ENCODE measurements at places on chromosomes 3 and 15.

GRCh38 chr15:90020936-90021507 is 19.9 kb downstream of the ZNF710 start:
- no peak for DNase-seq

DNA sequence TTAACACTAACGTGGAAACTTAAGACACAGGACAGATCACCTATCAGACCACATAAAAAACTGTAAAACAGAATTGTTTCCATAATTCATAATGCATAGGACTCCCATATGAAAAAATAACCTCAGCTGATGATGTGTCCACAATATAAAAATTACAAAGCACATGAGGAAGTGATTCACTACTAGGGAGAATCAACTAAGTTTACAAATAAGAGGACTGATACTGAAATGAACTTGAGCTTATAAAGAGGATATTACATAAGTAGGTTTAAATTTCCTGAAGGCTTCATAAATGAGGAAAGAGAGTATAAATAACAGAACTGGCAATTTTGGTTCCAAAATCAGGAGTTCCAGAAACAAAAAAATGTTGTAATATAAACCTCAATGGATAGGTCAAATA is 111.9 kb downstream of the SAMMSON start:
- no peak for DNase-seq

GRCh38 chr15:88342666-88343065 is 86.1 kb upstream of the NTRK3 start:
- no peak for DNase-seq

- no peak for DNase-seq
Observed at GRCh38 chr15:72175186-72176044, 22.2 kb downstream of the GRAMD2A start.

- no peak for DNase-seq
Observed at GRCh38 chr3:61866153-61866542, 304.8 kb downstream of the PTPRG start.

DNA sequence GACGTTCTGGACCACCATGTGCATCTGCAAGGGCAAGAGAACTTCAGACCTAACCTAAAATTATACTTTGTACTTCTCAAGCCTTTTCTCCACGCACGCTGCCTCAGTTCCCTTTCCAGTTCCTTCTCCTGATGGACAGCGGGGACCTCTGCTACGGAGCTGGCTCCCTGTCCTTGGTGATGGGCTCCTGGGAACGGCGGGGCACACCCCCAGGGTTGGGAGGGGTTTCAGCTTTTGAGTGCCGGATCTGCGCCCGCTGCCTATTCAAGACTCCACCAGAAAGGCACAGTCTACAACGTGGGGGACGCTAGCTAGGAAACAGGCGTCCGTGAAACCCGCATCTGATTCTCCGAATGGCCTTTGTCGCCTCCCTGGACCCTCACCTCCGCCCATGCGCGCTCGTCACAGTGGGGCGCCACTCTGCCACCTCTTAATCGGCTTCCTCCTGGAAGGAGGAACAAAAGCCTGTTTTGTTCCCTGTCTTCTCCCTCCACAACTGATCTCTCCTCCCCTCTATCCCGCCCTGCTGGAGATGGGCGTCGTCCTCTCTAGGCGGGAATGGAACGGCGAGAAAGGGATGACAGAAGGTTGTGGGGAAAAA is 2.2 kb downstream of the GPR149 start:
- no peak for DNase-seq

DNA sequence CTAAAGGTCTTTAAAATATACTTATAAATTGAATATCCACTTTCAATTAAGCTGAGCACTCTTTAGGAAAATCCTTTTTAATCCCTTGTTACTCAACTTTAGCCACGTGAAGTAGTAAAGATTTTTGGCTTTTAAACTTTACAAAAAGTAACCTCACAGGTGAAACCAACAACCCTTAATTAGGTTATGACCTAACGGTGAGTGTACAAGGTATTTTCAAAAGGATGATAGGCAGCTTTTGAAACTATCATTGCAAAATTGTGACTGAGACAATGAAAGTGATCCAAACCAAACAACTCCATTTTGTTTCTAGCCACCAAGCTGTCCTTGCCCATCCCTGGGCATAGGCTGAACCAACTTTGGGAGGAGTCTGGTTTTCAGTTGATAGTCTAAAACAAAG is 940.2 kb downstream of the OTOL1 start:
- no peak for DNase-seq

DNA sequence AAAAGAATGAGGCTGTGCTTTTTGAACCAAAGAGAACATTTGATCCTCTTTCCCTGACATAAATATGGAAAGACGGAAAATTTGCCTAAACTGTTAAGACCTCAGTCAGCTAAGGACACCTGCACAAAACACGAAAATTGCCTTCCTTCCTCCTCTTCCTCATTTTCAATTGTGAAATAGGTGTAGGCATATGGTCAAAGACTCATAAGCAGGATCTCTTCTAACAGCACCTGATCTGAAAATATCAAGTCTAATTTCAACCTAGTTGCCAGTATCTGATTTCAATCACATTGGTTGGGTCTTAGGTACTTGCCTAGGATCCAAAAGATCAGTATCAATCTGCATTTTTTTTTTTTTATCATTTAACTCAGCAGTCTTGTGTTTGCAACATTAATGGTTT is 215.7 kb upstream of the SLC2A2 start:
- DNase-seq: no peak

DNA sequence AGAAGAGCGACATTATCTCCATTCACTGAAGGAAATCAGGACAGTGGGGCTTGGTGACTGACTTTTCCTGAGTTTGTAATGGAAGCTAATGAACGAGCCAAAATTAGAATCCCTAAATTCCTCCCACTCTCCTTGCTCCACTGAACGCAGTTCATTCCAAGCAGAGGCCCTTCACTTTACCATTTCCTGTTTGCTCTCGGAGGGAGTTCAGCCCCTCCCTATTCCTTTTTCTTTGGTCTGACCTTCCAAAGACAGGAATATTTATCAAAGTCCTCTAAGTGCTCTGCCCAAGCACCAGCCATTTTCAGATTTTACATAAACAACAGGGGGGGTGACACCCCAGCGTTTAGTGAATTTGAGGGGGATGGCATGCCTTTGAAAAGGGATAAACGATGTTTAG is 24.0 kb upstream of the PTPRG start:
- DNase-seq: no peak

All from activated CD4-positive, alpha-beta T cell treated with anti-CD3 and anti-CD28 coated beads for 1 hour (primary cell).